ENCODE measurements at places on chromosomes 1 and 21.

GRCh38 chr21:34971656-34972055 is 77.4 kb downstream of the RUNX1 start:
- DNase-seq: no peak

GRCh38 chr1:180178511-180179161 is 24.0 kb downstream of the QSOX1 start:
- DNase-seq: peak; percentile 84

- DNase-seq: peak; percentile 70
Measured at GRCh38 chr21:15592271-15592860, 137.4 kb upstream of the USP25 start.

- no peak for DNase-seq
Measured at GRCh38 chr1:170682169-170682568, 18.2 kb downstream of the PRRX1 start.

DNA sequence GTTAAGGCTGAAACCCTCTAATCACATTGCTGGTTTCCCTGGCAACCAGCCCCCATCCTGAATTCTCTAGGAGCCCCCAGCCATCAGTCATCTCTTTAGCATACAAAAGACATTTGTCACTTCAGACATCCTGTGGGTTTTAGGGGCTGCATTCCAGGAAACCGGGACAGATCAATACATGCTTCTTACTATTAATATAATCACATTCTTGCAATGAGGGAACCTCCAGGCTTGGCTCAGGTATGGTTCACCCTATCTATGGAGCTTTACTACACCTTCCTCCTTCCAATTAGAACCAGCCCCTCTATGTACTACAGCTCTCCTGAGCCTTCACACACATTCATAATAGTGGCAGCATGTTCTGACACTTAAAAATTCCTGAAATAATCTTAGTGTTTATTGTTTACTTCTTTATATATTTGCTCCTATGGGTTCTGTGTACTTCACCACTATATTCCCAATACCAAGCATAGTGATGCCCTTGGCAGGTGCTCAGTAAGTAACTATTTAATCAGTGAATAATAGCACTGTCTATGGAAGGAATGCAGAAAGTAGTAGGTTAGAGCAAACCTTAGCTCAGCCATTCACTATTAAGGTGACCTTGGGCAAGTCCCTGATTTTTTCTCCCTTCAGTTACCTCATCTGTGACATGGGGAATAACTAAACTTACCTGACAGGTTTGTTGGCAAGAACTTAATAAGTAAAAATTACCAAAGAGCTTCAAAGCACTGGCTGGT is 59.6 kb downstream of the ZNF678 start:
- no peak for DNase-seq

- no peak for DNase-seq
Measured at GRCh38 chr1:76289692-76290091, 215.1 kb downstream of the ST6GALNAC3 start.

DNA sequence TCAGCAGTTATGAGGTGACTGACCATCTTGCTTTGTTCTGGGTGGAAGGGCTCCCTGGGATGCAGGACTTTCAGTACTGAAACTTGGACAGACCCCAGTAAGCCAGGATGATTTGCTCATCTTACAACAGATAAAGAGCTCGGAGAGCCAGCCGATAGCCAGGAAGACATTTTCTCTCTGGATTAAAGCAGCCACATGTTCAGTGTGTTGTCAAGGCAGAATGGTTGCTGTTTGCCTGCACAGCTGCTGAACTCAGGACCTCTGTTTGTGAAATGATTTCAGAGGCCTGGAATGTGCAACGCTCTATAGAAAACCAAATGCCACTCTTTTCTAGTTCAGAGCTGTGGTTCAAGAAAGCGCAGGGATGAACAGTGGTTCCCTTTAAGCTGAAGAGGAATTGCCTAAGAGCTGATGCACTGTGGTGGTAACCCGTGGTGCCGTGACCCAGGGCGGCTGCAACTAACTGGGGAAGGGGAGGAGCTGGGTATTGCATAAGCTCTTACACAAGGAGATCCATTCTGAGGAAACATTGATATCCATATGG is 40.7 kb downstream of the CASQ2 start:
- peak; percentile 81 for DNase-seq

DNA sequence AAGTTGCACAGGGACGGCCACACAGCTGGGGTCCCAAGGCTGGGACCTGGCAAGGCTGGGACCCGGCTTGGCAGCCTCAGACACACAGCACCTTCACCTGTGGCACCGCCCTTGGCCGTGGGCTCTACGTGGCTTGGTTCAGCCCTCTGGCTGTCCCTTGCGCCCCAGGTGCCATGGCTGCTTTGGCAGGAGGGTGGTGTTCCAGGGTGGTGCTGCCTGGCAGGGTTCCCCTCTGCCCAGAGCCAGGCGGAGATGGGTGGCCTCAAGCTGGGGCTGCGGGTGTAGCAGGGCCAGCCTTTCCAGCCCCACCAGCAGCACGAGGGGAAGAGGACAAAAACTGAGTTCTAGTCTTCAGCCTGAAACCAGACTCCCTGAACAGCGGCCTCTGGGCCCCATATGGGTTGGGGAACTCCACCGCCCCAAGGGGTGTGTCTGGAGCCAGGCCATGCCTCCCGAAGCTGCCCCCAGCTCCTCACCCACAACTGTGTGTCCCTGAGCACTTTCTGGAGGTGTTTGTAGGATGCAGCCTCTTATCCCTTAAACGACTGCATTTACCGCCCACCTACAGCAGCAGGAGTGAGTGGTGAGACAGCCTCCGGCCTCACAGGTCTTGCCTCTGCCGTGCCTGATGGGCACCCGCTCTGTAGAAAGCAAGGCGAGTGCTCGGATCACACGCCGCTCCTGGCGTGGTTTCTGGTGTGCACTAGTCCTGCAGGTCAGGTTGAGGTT is 92.3 kb downstream of the PDE9A start:
- no peak for DNase-seq

DNA sequence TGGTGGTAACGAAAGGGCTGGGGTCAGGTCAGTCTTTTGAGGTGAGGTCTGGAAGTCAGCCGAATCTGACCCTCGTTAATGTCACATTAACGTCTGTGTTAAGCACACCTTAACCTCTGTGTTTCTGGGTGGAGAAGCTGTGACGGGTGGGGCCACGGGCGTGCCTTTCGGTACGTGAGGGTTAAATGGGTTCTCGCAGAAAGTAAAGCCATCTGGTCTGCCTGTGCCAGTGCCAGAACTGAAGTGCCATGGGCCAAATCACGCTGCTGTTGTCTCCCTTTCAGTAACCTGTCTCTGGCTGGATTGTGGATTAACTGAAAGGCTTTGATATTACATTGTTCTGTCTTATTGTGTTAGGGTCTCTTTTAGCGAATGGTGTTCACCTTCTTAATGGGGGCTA is 14.4 kb downstream of the URB2 start:
- DNase-seq: no peak

- no peak for DNase-seq
Measured at GRCh38 chr1:11649624-11650330, 4.5 kb downstream of the FBXO2 start.

- DNase-seq: no peak
Measured at GRCh38 chr1:114695430-114696058, at the start of gene AMPD1. Gene AMPD1 (minus strand): TSS chr1:114695546. CDS start chr1:114695471, 75 bp downstream.

DNA sequence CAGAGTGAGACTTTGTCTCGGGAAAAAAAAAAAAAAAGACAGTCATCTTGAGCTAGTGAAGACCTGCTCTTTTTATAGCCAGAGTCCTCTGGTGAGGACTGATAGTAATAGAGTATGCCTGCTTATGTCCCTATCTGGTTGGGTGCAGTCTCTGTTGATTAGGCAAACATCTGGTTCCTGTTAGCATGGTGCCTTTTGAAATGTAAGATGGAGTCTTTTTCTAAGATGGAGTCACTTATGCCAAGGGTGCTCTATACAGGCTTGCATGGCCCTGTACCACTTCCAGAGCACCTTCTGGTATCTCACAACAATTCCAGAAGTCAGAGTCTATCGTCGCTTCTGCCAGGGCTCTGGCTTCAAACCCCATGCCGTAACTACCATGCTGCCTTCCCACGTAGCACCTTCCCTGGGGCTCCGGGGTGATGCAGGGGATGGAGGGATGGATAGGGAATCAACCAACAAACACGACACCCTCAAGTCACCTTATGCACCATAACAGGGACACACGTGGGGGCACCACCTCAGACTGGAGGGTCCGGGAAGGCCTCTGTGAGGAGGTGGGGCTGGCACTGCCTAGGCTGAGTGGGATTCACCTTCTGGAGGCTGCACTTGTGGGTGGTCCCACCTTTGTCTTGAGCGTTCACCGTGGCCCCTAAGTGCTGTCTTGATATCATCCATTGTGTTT is 11.6 kb upstream of the PADI6 start:
- peak; percentile 45 for DNase-seq

DNA sequence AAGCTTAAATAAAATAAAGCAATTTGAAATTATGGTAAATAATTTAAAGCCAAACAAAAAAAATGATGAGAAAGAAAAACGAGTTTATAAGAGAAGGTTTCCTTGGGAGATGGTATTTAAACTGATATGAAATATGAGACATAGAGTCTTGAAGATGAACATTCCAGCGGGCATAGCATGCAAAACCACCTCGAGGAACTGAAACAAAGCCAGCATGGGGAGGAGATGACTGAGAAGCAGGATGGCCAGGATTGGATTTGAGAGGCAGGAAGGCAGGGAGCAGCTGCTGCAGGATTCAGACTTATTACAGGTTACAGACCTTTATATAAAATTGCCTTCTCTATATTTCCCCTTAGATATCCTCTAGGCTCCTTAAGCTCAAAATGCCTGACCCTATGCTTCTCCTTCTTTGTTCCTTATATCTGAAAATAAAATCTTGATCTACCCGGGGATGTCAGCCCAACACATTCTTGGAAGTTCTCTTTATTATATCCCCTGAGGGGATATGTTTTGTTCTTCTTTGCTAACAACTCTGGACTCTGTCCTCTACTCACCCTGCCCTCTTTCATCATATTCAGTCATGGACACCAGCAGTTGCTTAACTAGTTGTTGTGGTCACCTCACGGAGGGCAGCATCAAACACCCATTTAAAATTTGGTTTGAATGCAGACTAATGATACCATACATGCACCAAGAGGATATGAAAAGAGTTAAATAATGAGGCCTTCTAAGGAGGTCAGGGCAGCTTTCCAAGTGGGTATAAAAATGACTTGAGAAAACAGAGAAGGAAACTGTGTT is 719.1 kb upstream of the B3GALT2 start:
- peak; percentile 32 for DNase-seq

DNA sequence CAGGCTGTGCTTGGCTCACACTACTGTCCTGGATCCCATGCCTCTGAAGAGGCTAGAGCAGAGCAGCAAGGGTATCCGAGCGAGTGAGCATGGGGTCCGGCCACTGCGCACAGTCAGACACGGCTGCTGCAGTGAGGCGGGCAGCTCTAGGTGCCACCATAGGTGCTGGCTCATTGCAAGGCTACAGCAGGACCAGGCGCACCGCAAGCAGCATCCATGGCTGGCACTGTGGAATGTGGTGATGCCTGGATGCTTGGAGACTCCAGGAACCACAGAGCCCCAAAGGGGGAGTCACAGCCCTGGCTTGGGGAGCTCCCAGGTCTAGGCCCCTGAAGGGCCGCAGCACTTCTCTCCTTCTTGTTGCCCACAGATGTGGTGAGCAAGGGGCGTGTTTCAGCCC is 47.2 kb downstream of the ATP6V1G3 start:
- DNase-seq: no peak

DNA sequence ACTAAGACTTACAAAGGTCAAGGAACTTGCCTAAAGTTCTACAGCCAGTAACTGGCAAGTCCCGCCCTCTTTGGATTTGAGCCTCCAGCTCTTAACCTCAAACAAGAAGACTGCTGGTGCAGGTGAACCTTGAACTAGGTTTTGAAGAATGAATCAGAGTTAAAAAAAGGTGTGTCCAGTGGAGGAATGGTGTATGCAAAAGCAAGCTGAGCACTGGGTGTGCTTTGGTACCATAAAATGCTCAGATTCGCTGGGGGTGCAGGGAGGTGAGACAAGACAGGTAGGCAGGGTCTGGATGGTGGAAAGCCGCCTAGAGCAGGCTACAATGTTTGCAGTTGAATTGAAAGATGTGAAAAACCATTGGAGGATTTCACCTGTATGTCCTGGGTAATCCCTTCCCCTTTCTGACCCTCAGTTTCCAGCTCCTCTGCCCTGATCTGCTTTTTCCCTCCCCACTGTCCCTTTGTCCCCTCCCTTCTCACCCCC is 39.8 kb downstream of the FOXD2 start:
- no peak for DNase-seq

DNA sequence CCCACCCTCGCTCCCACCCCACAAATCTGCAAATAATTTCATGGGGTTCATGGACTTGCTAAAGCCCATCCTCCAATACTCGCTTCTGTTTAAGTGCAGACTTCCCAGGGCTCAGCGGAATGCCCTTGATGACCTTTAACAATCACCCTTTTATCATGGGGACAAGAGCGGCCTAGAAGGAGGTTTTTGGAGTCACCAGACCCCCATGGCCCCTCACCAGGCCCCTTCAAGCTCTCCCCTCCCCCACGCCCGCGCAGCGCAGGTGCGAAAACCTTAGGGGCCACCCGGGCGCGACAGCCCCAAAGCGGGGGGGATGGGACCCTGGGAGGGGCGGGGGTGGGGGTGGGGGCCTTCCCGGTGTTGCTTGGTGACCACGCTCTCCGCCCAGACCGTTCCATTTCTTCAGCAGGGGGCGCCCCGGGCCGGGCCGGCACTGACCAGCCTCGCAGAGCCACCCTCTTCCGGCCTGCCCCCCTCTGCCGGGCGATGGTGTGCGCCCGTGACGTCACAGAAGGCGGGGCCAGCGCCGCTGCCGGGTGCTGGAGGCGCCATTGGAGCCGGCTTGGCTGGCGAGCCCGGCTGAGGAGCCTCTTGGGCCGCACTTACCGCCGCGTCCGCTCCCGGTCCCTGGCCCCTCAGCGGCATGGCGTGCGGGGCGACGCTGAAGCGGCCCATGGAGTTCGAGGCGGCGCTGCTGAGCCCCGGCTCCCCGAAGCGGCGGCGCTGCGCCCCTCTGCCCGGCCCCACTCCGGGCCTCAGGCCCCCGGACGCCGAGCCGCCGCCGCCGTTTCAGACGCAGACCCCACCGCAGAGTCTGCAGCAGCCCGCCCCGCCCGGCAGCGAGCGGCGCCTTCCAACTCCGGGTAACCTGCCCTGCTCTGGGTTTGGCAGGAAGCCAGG is at the start of gene AKIRIN1:
Gene AKIRIN1 (plus strand): TSS at position 539 of the 900 bp plus-strand sequence. CDS start 105 bp downstream, at position 644.
- peak; percentile 98 for DNase-seq

DNA sequence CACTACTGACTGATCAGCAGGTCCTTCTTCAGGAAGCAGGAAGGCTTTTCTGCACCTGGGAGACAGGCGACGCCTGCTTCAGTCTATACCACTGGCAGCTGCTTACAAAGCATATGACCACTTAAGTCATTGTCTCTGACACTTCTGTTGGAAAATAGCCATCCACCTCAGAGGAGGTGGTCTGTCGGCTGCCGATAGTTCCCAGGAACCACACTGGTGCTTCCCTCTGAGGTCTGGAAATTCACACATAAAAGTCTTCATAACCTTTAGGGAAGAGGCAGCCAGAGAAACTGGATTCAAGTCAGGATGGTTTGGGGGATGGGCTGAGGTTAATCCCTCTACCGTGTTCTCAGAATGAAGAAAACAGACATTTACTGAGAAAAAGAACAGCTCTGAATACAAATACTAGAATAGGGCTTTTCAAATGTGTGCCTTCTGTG is 15.6 kb upstream of the SRP9 start:
- DNase-seq: no peak

GRCh38 chr1:145959333-145959732 is 1.5 kb upstream of the LIX1L start:
- DNase-seq: no peak
